ENCODE measurements at places on chromosomes 2 and 18.
A peak's percentile ranks its signal among the peaks of the same experiment; 100 is the strongest.

GRCh38 chr2:221546505-221547225 lies 25.4 kb downstream of the EPHA4 start:
- DNase-seq = peak; percentile 40

- DNase-seq = no peak
Measured at GRCh38 chr2:207830778-207831438, 61.2 kb upstream of the FZD5 start.

DNA sequence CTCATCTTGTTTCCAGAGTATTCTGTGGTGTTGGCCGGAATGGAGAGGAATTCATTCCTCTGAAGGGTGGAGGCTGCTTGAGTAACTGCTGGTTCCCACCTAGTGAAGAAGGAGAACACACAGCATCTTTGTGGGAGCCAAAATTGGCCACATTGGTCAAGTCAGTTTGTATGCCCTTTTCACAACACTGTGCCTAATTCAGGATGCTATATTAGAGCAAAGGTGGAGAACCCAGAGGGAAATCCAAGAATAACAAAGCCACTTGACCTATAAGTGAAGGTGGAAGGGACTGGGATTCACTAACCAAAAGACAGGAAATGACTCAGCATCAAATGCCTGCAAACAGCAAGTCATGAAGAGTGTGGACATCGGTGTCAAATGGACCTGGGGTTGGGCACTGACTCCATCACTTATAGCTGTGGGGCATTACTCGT lies 27.3 kb upstream of the MLPH start:
- no peak for DNase-seq

GRCh38 chr18:48201337-48202005 lies 207.7 kb downstream of the ZBTB7C start:
- DNase-seq = no peak

DNA sequence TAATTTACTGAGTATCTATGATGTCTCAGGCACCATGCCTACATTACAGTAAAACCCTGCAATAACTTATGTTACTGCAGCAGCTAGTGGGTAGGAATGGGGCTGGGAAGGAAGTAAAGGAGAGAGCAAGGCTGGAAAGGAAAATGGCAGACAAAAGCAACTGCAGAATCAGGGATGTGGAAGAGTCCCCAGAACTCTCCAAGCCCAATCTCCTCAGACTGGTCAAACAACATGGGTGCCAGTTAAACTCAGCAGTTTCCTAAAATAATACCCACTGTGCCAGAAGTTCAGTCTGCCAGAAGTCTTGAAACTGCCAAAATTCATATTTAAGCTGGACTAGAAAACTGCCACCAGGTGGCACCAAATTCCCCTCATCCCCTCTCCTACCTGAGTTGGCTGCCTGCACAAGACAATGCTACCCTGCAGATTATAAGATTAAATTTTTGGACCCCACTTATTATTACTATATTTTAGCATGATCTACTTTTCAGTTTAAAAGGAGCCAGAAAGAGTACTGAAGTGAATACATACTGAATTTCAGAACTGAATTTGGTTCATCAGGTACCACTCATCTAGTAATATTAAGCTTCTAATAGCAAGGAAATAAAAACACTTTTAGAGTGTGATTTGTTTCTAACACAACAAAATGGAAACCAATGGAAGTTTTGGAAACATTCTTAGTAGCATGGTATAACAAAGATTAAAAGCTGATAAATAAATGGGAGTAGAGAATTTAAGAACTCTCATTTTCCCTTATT lies 86.8 kb upstream of the DNER start:
- DNase-seq = peak; percentile 71

DNA sequence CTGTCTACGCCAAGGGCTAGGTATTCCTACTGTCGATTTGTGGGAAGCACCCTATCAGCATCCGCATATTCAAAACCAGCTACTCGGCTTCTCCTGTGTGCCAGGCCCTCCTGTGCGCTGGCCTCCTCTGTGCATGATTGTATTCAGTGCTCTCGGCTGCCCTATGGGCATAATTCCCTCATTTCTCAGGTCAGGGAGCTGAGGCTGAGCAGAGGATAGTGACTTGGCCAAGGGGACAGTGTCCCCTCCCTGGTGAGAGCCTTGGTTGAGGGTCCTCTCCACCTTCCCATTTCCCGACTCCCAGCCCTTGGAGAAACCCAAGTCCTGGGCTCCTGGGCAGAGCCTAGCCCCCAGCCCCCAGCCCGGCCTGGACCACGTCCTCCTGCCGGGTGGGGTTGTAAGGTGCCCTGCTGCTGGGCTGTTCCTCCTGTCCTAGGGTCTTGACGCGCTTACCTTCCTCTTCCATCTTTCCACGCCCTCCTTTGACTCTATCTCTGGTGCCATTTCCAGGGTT lies 6.3 kb upstream of the HS6ST1 start:
- no peak for DNase-seq

DNA sequence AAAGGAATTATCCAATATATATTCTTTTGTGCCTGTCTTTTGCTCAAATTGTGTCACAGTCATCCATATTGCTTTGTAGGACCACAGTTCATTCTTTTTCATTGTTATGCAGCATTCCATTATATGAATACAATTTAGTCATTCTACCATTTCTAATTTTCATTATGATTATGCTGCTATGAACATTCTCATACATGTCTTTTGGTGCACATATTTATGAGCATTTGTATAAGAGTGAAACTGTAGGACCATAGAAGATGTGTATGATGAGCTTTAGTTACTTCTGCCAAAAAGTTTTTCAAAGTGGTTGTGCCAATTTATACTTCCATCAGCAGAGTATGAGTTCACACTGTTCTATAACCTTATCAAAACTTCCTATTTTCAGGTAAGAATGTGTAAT lies 7.7 kb downstream of the IER3IP1 start:
- DNase-seq = no peak

DNA sequence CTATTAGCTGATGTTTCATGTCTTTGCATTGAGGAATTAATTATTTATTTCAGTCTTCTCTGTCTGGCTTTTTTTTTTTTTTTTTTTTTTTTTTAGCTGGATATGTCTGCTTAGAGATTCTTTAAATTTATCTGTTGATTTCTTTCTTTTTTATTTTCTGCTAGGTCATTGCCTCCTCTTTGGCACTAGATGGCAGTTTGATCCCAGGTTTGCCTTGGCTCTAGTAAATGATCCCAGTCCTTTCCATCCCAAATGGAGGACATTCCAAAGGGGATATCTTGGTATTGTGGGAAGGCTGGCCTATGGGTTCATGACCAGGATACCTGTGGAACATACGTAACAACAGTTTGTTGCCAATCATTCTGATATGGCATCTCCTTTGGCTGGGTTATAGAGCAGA lies 339.5 kb upstream of the GCFC2 start:
- DNase-seq = no peak

DNA sequence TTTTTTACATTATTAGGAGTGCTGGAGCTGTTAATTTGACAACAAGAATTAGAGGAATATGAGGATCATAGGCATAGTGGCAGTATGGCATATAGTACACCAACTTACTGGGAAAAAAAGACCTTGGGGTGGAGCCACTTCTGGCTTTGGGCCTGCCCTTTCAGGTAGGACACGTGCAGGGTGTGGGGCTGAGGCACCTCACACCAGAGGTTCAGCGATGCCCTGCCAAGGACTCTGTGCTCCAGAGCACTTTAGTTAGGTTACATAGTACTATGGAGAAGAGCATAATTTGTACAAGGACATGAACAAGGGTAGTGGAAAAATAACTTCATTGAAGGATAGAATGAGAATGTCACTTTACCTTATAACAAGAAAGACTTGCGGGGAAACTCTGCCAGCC lies 77.1 kb upstream of the CD302 start:
- DNase-seq = no peak

GRCh38 chr18:55455938-55456337 lies 132.1 kb downstream of the TCF4 start:
- DNase-seq = no peak

DNA sequence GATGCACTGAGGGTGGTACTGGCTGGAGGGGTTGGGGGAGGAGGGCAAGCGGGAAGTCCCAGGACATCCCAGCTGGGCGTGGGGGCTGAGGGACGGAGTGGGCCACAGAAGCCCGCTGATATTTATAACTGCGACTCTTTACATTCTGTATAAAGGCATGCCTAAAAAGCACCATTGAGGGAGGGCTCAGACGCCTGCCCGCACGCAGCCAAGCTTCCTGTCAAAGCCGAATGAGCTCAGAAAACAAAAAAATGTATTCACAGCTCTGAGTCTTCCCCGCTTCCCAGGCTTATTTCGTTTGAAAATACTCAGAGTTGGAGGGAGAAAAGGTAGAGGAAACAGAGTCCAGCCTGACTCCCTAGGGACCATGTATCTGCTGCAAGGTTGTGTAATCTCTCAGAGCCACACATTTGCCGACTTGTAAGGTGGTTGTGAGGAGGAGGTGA lies 170.1 kb upstream of the HAAO start:
- no peak for DNase-seq

DNA sequence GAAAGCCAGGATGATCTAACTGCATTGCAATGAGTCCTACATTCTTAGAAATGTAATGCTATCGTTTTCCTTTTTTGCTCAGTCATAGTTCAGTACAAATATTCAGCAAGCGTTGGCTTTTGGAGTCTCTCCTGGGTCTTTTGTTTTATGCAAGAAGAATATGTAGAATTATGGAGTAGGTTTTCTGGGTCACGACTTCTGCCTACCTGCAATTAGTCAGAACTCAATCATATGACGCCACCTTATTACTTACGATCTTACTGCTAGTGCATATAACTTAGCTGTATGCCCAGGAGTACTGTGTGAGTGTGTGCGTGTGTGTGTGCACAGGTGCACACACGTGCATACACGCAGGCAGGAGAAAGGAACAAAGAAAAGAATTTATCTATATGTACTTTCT lies 640.2 kb downstream of the STK39 start:
- DNase-seq = no peak

GRCh38 chr2:238509903-238510302 lies 83.2 kb downstream of the ASB1 start:
- no peak for DNase-seq

DNA sequence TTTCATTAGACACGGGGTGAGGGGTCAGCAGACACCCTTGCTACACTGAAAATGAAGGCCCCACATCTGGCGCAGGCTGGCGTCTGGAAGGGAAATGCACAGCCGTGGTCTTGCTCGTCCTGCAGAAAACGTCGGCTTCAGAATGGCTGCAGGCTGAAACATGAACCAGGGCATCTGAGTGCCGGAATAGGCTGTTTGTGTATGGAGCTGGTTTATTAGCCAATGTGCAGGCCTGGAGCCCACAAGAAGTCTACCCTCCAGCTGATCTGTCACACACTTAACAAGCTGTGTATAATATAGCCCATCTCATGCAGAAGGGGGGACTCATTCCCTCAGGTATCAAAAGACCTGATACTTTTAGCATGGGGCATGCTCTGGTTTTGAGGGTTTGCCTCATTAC lies 153.4 kb upstream of the SOX11 start:
- DNase-seq = no peak

DNA sequence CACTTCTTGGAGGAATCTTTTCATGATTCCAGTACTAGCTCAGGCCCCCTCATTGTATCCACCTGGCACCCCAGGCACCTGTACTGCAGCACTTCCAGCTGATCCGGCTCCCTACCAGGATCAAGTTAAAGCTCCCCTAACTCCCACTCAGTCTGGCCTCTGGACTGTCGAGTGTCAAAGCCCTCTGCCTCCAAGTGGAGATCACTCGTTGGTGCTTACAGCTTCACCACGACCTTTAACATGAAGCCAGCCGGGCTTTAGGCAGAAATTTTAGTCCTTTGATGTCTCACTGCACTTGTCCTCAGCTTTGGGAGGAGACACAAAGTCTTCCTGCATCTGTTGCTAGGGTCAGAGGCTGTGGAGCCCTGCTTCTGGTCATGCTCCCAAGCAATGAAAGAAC lies 197.7 kb downstream of the ALPK2 start:
- DNase-seq = no peak

DNA sequence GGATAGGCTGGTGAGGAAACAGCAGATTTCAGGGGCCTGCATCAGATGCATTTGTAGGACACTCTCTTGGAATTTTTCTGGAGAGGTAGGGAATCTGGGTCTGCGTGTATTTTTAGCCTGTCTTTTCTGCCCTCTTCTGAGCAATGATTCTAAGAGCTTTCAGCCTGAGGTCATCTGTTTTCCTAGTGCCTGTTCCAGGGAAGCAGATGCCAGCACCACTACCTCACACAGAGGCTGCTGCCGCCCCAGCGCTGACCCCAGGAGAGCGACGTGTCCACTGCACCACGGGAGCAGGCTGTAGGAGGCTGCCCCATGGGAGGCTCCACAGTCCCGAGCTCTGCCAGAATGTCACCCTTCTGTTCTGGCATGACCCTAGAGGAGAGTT lies 316.5 kb downstream of the CYP26B1 start:
- DNase-seq = no peak

DNA sequence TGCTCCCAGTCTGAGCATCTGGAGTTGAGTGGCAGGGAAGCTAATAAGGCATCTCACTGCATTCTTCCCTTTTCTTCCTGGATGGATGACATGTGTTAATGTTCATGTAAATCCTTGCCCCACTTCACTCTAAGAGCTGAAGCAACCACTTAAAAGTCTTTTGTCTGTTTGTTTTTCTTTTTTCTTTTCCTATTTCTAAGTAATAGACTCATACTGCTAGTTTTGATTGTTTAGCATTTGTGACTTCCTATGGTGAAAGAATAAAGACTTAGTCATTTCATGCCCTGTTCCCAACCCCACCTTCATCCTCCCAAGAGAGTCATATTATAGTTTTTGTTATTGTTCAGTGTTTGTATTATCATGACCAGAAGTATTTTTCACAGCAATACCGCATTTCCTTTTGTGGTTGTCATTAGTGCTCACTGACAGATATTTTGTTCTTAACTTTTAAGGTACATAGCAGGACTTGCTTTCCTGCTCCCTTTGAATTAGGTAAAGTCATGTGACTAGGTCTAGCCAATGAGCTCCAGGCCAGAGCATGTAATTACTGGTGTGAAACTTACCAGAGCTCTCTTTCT lies 18.1 kb upstream of the SPP2 start:
- DNase-seq = peak; percentile 70

- no peak for DNase-seq
Measured at GRCh38 chr18:49628119-49628518, 66.3 kb downstream of the LIPG start.

- DNase-seq = no peak
Measured at GRCh38 chr2:219713110-219713509, 85.7 kb downstream of the SLC4A3 start.

DNA sequence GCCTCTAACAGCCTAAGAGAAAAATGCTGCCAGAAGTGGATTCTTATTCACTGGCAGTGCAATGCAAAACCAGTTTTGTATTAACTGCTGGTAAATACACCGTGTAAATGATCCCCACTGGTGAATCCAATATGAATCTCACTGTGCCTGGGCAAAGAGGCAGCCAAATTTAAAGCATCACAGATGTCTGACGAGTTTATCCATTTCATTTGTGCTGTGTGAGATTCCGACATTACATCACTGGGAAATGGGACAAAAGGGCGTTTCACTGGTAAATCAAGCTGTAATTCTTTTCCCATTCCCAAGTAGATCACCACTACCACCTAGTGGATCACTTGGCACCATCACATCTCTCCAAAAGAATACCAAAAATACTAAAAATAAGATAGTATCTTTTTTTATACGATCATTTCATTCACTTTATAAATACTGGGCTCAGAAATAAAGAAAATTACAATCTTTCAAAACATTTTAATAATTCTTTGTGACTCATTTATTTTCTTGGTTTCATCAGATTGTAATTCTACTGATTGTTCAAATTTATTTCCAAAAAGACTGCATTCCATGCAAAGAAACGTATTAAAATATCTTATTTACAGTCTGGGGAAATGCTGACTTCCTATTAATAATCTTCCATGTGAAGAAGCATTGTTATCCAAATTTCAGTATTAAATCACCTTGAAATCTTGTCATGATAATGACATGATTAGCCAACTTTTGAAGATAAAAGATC lies 125.6 kb downstream of the GRB14 start:
- no peak for DNase-seq

All from CD4-positive, alpha-beta T cell (primary cell).